ENCODE measurements at places on chromosomes 1 and 21.

DNA sequence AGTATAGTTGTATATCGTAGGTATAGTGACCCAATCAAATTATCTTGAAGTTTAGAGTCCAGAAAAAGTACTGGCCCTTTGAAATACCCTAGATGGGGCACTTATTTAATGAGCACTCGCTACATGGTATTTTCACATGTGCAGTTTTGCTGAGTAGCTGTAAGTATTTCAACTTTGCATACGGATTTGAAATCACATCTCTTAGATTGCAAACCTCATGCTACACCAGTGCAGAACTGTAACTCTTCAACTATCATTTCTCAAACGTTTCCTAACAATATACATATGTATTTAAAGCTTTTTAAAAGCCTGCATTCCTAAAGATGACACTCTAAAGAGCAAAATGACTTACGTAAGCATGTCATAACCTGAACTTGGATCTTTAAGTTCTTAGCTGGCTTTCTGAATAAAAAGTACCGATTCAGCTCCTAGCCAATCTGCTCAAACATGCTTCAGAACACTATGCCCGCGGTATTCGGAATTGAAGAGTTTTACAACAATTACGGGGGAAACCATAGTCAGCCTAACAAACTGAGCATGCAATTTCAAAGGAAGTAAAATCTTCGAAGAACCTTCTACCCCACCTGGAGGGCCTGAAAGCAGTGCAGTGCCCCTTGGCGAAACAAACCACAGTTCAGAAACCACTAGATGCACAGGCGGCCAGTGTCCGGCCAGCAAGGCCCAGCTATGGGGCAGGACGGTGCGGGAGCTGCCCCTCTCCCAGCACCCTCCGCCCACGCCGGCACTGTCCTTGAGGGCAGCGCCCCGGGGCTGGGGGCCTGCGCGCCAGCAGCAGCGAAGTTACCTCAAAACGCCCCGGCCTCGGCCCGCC is 863 bp downstream of the FH start:
- peak; percentile 25 for DNase-seq

- no peak for DNase-seq
These were observed 199.4 kb downstream of the ZC3H11B start for GRCh38 chr1:219413536-219413935.

DNA sequence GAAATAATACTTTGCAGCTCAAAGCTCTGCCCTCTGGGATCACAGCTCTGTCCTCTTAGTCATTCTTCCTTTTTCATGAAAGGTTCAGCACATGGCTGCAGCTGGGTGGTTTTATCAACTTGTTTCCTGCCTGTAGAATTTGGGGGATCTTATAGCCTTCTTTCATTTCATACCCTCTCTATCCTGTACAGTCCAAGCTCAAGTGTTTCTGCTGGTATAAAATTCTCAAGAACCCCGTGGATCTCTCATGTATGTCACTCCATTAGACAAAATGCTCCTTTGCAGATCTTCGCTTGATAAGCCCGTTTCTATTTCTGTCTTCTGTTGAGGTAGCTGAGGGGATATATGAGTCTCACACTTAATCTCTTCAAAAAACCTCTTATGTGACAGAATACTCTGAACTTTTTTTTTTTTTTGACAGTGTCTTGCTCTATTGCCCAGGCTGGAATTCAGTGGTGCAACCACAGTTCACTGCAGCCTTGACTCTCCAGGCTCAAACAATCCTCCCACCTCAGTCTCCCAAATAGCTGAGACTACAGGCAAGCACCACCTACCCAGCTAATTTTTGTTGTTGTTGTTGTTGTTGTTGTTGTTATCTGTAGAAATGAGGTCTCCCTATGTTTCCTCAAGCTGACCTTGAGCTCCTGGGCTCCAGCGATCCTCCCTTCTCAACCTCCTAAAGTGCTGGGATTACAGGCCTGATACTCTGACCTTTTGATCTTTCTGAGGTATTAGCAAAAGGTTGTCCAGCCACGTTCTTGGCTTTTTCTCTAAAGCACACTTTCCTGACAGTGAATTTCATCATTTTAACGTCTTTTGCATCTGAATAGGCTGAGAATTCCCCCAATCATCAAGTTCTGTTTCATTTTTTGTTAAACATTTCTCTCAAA is 24.6 kb upstream of the COL9A2 start:
- DNase-seq, result peak; percentile 39

DNA sequence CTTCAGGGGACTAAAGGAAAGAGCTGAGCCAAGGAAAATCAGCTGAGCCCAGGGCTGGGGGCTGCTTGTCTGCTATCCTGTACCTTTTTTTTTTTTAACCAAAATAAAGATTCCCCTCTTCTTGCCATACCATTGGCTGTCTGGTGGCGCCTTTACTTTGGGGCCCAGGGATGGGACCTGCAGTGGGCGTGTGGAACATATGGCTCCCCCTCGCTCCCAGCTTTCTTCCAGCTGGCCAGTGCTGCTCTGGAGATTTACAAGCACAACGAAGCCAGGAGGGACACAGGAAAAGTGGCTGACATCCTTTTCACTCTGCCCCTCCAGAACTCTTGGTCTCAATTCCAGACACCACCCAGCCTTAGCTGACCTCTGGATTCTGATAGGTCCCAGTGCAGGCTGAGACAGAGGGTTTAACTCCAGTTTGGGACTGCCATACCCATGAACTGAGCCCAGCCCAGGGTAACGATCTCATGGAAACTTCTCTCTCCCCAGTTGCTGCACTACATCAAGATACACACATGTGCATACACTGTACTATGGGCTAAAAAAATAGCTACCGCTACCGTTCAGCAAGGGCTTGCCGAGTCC is 5.4 kb upstream of the SFN start:
- no peak for DNase-seq

GRCh38 chr1:14094611-14095400 is 394.8 kb downstream of the PRDM2 start:
- DNase-seq, result peak; percentile 19
